ENCODE measurements at places on chromosomes 5 and 9.

- no peak for DNase-seq
Observed at GRCh38 chr9:119280740-119281485, 88.3 kb downstream of the BRINP1 start.

- peak; percentile 53 for DNase-seq
Observed at GRCh38 chr9:121399883-121400607, 30.0 kb upstream of the STOM start.

DNA sequence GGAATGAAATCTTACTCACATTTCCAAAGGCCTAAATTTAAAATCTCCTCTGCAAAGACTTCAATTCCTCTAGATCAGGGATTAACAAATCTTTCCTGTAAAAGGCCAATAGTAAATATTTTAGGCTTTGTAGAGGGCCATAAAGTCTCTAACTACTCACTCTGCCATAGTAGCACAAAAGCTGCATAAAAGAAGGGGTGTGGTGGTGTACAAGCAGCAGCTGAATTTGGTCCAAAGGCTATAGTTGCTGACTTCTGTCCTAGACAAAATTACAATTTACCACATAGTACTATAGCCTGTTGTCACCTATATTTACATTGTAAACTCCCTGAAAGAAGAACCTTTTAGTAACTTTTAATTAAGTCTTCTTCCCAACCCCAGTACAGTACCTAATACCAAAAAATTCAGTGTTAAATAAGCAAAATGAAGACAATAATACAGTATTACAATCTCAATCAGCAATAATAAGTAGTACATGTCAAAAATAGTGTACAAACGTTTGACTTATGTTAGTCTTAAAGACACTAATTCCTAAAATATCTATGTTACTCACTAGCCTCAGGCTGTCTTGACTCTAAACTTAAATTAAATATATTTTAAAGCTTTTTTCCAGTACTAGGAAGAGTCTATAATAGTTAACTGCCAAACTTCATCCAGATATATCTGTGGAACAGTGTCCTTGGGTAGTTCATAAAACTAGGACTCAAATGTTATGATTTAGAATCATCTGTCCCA is 6.9 kb downstream of the CETN3 start:
- no peak for DNase-seq

GRCh38 chr9:88651682-88652633 is 117.0 kb downstream of the NXNL2 start:
- peak; percentile 94 for DNase-seq

DNA sequence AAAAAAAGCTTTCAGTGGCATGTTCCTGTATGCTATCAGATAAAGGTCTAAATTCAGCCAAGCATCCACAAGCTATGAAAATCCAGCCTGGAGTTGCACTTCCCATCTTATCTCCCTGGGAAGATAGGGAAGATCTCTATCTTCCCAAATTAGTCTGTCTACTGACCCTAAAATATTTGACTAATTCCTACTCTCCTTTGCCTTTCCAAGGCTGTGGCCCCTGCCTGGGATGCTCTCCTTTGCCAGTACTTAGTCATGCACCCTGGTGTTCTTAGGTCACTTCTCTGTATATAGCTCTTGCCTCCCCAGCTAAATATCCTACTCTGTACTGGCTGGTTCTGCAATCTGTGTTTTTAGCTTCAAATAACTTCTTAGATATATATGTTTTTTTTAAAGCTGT is 44.0 kb upstream of the PLPP1 start:
- no peak for DNase-seq

GRCh38 chr5:50745221-50745910 is 78.9 kb downstream of the PARP8 start:
- DNase-seq = no peak

DNA sequence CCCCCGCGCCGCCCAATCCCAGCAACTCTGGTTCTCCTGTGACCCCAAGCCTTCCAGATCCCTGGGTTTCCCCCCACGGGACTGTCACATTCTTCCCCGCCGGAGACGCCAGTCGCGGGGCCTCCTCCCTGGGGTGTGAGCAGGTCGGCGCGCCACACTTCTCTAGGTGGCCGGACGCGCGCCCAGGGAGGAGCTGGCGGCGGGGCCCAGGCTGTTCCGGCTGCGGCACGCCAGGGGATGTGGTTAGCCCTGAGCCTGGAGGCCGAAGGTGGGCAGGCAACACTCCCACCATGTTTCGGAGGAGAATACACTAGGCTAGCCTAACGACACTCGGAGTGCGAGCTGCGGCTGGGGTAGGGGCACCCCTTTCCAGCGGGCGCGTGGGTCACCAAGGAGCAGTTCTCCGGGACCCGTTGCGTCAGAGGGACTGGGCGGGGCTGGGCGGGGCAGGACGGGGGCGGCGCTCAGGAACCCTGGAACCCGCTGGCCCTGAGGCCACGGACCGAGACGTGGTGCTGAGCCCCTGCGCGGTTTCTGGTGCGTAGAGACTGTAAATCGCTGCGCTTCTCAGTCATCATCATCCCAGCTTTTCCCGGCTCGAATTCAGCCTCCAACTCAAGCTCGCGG is at the start of gene SLC27A6:
Gene SLC27A6 (plus strand): TSS at position 478 of the 627 bp plus-strand sequence. CDS start 650 bp downstream, outside the sequence.
- DNase-seq = no peak

DNA sequence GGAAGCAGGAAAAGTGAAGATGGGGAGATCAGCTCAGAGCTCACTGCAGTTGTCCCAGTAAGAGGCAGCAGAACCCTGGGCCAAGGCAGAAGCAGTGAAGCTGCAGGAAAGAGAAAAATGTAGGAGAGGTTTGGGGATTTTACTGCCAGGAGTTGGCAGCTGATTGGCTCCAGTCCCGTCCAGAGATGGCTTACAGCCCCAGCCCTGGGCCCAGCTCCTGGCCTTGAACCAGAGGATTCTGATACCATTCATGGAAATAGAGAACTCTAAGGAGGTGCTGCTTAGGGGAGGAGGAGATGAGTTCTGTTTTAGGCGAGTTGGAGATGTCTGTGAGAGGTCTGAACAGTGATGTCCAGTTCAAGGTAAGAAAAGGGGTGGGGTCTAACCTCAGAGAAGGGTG is 4.6 kb downstream of the MORN5 start:
- no peak for DNase-seq

GRCh38 chr5:118257066-118257465 is 731.3 kb downstream of the DTWD2 start:
- no peak for DNase-seq

GRCh38 chr5:170551076-170551475 is 47.3 kb downstream of the KCNIP1 start:
- DNase-seq = no peak

DNA sequence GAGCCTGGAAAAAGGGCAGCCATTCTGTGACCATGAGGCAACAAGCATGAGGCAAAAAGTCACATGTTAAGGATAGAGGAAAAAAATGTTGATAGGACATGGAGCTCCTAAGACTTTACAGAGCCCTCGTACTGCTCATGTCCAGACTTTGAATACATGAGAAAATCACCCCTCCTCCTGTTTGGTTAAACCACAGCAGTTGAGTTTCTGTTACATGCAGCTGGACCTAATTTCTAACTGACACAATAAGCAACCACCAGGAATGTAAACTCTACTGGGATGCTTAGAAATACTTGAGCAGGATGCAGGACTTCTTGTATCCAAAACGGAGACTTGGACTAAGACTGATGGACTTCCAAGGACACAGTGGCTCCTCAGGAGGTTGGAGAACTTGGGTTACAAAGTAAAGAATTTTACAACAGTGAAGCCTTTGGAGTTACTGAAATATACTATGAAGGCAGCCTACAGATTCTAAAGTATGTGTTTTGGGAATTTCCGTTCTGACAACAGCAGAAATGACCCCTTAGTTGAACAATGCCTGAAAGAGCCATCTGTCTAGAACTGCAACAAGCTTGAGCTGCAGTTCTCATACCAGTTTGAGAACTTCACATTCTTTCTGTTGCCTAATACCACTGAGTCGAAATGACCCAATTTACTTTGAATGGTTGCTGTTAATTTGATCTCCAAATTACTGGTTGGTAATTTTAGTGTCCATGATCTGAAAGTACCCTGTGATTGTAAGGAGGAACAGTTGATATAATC is 268.9 kb downstream of the PIK3R1 start:
- DNase-seq = peak; percentile 89

GRCh38 chr5:153865016-153865415 is 173.7 kb downstream of the FAM114A2 start:
- DNase-seq = no peak

DNA sequence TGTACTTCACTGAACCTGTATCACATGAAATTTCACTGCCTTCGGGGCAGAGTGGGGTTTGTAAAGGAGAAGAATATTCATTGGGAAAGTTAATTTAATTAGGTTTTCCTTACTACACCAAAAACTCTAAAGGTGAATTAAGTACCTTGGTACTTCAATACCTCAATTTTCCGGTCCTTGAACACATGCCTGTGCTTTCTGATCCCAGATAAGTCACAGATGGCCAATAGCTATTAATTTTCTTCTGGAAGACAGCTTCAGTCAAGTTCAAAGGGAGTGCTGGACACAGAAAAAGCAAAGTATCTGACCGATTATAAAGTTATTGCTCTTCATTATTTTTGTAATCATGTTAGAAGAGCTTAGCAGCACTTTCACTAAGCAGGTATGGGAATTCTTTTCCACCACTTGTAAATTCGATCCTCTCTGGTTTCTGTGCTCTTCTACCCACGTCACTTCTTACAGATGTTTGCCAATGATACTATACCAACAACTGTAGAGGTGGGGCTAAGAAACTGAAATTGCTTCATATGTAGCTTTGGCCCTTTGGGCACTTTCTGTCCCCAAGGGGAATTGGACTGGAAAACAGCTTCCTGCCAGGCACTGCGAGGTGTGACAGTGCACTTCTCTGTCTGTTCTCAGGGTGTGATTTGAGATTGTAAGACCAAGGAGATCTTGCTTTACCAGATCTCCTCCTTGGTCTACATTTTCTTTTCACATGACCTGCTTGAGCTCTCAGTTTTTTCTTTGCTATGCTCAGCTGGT is 164.0 kb downstream of the CCDC192 start:
- no peak for DNase-seq

DNA sequence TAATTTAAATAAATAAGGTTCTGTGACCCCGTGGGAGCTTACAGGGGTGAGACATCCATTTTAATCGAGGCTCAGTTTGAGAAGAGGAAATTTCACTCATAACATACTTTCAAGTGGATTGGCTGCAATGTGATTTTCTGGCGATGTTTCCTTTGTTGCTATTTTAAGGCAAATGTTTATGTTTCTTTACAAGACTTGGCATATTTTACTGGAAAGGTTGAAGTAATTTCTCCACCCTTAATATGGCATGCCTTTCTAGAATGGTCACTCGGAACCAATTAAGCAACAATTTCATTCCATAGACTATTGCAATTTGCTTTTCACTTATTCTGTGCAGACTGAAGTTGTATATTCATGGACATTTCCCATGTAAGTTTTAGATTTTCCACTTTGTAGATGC is 438.0 kb upstream of the WWC1 start:
- DNase-seq = peak; percentile 8

DNA sequence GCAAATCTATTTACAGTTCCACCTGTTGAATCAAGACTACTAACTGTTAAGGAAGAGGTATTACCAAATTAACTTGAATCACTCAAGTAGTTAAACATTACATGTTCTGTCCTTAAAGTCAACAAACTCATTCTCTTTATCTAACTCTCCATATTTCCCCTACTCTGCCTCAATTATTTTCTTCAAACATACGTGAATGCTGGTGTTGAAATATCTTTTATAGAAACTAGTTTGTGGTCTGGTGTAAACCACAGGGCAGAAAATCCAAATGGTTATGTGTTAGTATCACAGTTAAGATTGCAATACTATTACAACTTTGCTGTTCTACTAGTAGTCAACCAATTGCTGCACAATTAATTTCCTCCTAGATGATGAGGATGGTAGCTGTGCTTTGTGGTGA is 603.5 kb downstream of the KCTD16 start:
- no peak for DNase-seq
